Pulmonary artery endothelial cell (primary cell): ENCODE measurements at places on chromosomes 5 and 9. TPM values are rescaled to one million over a fixed set of nuclear protein-coding genes. Genes with fewer than 3 reads are reported as not detected.

ORM1 gene
- not detected in 2 replicates for total RNA-seq

ZNF454 gene
- 0.40 and 0.92 TPM in 2 replicates for total RNA-seq

FABP6 gene
- total RNA-seq = not detected in 2 replicates

FOXI1 gene
- not detected in 2 replicates for total RNA-seq

PAX5 gene
- total RNA-seq = not detected in 2 replicates

BARHL1 gene
- total RNA-seq = not detected in 2 replicates

DNAH5 gene
- 0.07 and 0.49 TPM in 2 replicates for total RNA-seq

LCN15 gene
- not detected in 2 replicates for total RNA-seq

TRIO gene
- 144 and 194 TPM in 2 replicates for total RNA-seq

ZNF883 gene
- 0.53 and 2.6 TPM in 2 replicates for total RNA-seq

IZUMO3 gene
- total RNA-seq = not detected in 2 replicates

TENT4A gene
- total RNA-seq = 9.1 and 12.6 TPM in 2 replicates

SMIM32 gene
- total RNA-seq = not detected in 2 replicates

ANXA2R gene
- total RNA-seq = 1.2 and 1.4 TPM in 2 replicates

FOXD4L3 gene
- 0.07 TPM in 1 of 2 replicates, not detected in the other for total RNA-seq

THG1L gene
- 11.1 and 15.4 TPM in 2 replicates for total RNA-seq

INSL4 gene
- total RNA-seq = not detected in 2 replicates

FOXD1 gene
- 0.20 and 1.1 TPM in 2 replicates for total RNA-seq

BASP1 gene
- total RNA-seq = 73.9 and 76.4 TPM in 2 replicates

CCL28 gene
- total RNA-seq = 0.85 and 1.1 TPM in 2 replicates

PPIP5K2 gene
- 32.6 and 44.2 TPM in 2 replicates for total RNA-seq

ANKRD34B gene
- total RNA-seq = not detected in 2 replicates

PCDHAC2 gene
- 2.0 and 2.5 TPM in 2 replicates for total RNA-seq

SLC25A2 gene
- 0.13 and 0.32 TPM in 2 replicates for total RNA-seq

ALDH1B1 gene
- 24.7 and 29.0 TPM in 2 replicates for total RNA-seq

GRIN3A gene
- under 0.01 TPM in 1 of 2 replicates, not detected in the other for total RNA-seq

MLANA gene
- total RNA-seq = not detected in 2 replicates

ZFP2 gene
- 0.26 and 0.53 TPM in 2 replicates for total RNA-seq

ZNF367 gene
- 10.0 and 16.8 TPM in 2 replicates for total RNA-seq

CCL21 gene
- total RNA-seq = not detected in 2 replicates

TMEM174 gene
- total RNA-seq = 0.07 TPM in 1 of 2 replicates, not detected in the other

SLC6A7 gene
- not detected in 2 replicates for total RNA-seq

CCL27 gene
- total RNA-seq = 0.14 TPM in 1 of 2 replicates, not detected in the other

PCDHGA4 gene
- total RNA-seq = 2.0 and 3.5 TPM in 2 replicates

LCN1 gene
- not detected in 2 replicates for total RNA-seq

PRR16 gene
- total RNA-seq = 0.07 TPM in 1 of 2 replicates, not detected in the other
